ENCODE measurements at places on chromosomes 4 and X. TPM values are rescaled to one million over a fixed set of nuclear protein-coding genes. Genes with fewer than 3 reads are reported as not detected.

The TRIM2 gene
- 45.1 TPM for total RNA-seq

- no peak for DNase-seq
Observed at GRCh38 chr4:123127218-123127617, 204.8 kb upstream of the NUDT6 start.

The TEX13C gene
- total RNA-seq = not detected

DNA sequence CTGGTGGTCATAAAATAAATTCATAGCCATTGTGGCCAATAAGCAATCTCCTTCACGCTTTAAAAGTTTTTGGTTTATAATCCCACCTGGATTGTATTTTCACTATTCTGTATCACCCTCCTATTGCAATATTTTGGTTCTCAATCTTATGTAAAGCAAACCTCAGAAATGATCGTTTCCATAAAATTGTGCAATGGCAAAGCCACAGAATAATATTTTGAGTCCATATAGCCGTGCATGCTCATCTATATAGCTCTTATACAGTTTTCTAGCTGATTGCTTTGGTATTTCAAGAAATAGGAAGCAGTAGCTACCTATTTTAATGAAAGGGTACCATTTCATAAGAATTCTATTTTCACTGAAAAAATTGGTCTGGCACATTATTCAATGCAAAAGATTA is 10.0 kb upstream of the HAND2 start:
- no peak for DNase-seq

DNA sequence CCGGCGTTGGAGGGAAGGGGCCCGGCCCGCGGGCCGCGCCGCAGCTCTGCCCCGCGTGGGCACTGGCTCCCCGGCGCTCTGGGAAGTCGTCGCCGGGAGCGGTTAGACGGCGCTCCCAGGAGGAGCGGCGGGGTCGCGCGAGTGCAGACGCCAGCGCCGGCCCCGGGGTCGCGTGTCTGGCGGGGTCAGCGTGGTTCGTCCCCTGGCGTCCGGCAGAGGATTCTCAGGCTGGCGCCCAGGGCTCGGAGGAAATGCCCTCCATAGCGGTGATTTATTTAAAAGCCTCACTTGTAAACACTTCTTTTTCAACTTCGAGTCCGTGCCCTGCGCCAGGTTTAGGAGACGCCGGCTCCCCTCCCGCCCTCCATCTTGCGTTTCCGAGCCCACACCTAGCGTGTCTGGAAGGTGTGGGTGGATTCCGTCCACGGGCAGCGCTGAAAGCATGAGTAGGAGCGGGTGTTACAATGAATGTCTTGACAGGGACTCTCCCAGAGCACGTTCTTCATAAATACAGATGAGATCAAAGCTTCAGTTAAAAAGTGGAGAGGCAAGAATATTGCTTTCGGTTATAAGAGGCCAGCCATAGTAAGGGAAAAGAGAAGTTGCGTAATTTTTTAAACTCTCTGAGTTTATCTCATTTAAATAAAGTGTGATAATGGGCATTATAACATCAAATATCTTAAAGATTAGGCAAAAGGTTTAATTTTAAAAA is 692 bp downstream of the FAM241A start:
- DNase-seq = peak; percentile 51

DNA sequence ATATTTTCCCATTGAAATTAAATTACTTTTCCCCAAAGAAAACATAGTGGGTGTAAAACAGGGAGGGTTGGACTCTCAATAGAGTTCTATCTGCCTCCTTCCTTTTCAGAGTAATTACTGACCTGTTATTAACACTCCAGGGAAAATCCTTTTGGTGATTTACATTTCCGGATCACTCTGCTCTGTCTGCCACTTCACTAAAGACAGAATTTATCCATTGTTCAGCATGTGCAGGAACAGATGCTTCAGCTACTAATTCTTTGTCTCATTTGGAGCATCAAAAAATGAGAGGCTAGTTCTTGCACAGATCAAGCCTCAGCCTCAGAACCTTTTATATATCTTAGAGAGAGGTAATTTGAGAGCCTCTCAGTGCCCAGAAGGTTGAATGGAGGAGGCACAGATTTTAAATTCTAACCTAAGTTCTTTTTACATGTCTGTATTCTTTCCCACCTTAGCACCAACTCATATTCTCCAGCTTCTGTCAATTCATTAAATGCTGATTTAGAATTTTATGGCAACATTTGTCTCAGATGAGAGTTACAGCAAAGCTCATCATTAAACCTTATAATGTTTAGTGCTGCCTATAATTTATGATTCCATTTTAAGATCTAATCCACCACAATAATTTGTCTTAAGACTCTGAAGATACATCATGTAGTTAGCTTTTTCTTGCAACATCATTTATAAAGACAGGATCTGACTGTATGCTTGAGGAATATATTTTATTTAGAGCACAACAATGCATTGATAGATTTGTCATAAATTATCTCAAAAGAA is 1494.4 kb downstream of the STIM2 start:
- DNase-seq = no peak

DNA sequence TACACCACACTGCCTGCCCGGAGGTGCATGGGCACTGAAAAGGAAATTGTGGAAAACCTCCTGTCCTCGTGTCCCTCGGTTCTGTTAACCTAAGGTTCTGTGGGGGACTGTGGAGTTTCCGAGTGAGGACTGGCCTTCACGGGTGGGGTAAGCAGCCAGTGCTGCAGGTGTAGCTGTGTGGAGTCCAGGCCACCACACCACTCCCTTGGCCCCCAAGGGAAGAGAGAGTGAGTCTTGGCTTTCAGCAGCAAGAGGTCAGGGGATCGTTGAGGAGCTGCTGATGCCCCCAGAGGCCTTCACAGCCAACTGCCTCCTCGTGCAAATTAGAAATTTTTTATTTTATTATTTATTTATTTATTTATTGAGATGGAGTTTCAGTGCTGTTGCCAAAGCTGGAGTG is 20.4 kb downstream of the BEND4 start:
- DNase-seq = no peak

The PAQR3 gene
- 9.3 TPM for total RNA-seq

- DNase-seq = no peak
Observed at GRCh38 chr4:161336016-161336530, 827.7 kb downstream of the FSTL5 start.

The SPANXB1 gene
- total RNA-seq = not detected

GRCh38 chrX:141176586-141177451 is at the start of gene LDOC1:
LDOC1 (minus strand) TSS chrX:141177129; CDS start chrX:141177021, 108 bp downstream.
- DNase-seq = peak; percentile 95

The AKAP14 gene
- not detected for total RNA-seq

The SUPT20HL1 gene
- total RNA-seq = not detected

GRCh38 chr4:158046345-158046744 is 126.5 kb downstream of the GASK1B start:
- no peak for DNase-seq

Data from upper lobe of left lung (tissue), 6 donors.